ENCODE measurements at places on chromosomes 2 and 18.

GRCh38 chr18:59123588-59124369 is 15.9 kb upstream of the SEC11C start:
- DNase-seq = no peak

GRCh38 chr18:58161659-58162058 is 117.6 kb downstream of the NEDD4L start:
- no peak for DNase-seq

GRCh38 chr2:154914561-154914960 is 216.1 kb downstream of the KCNJ3 start:
- DNase-seq = no peak

DNA sequence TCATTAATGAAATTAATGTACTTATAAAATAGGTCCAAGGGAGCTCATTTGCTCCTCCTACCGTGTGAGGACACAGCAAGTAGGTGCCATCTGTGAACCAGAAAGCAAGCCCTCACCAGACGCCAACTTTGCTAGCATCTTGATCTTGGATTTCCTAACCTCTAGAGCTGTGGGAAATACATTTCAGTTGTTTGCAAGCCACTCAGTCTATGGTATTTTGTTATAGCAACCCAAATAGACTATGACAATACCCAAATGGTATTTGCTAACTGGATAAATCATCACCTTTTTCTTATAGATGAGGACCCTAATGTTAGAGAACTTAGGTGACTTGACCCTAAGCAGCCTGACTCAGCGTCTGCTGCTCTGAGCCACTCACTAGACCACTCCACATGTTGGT is 379.6 kb downstream of the HRH4 start:
- no peak for DNase-seq

GRCh38 chr2:16032282-16033031 is 92.1 kb downstream of the MYCN start:
- no peak for DNase-seq

- DNase-seq = no peak
Measured at GRCh38 chr2:43370146-43370545, 143.7 kb upstream of the ZFP36L2 start.

DNA sequence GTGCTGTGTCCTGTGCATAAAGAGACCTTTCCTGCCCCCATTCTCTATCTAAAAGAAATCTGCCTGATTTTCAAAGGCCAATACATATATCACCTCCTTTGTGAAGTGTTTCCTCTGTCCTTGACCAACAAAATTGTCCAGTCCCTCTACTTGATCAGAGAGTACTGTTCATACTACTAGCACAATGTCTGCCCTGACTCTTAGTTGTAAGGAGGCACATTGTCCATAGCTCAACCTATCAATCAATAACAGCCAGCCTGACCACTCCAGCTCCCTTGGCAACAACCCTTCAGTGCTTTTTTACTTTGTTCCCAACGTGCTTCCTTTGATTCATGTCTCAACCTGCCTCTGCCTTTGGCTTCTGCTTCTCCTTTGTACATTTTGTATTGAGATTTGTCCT is 398.9 kb downstream of the TRIB2 start:
- no peak for DNase-seq

Measured in stimulated activated CD8-positive, alpha-beta memory T cell treated with anti-CD3 and anti-CD28 coated beads, Interleukin-15, amount 100 ng/mL, for 1 hour (primary cell).